ENCODE measurements at places on chromosomes 5 and 9. TPM values are rescaled to one million over a fixed set of nuclear protein-coding genes. Genes with fewer than 3 reads are reported as not detected.

NR2F1-AS1 gene
- total RNA-seq: 1.6 TPM

WDR38 gene
- not detected for total RNA-seq

PCA3 gene
- not detected for total RNA-seq

SHC3 gene
- total RNA-seq: 1.3 TPM
